Upper lobe of right lung (tissue), 1 donor: ENCODE measurements at places on chromosomes 5 and 9. TPM values are rescaled to one million over a fixed set of nuclear protein-coding genes. Genes with fewer than 3 reads are reported as not detected.

DNA sequence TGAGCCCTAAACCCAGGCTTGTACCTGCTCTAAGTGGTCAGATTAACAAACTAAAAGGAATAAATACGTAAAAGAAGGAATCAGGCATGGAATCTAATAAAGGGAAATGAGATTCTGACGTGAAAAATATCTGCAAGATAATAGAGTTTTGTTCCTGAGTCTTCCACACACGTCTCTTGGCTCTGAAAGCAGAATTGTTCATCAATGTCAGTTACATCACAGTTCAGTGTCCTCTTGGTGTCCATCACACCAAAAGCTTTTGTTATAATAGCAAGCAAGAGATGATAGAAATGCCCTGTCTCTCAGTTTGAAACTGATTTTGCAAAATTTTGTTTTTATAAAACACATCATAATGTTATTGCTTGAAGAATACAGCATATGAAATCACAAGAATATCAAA lies 34.7 kb upstream of the NMUR2 start:
- no peak for DNase-seq

- DNase-seq = peak; percentile 6
Measured at GRCh38 chr5:134435560-134435959, 23.9 kb upstream of the CDKN2AIPNL start.

GRCh38 chr5:151248651-151249050 lies 4.3 kb upstream of the GM2A start:
- DNase-seq = no peak

GRCh38 chr9:134774410-134774809 lies 106.2 kb upstream of the FCN2 start:
- DNase-seq = no peak

GRCh38 chr5:113950186-113950585 lies 411.7 kb upstream of the KCNN2 start:
- DNase-seq = no peak

GRCh38 chr5:144009116-144009515 lies 161.3 kb downstream of the YIPF5 start:
- no peak for DNase-seq

DNA sequence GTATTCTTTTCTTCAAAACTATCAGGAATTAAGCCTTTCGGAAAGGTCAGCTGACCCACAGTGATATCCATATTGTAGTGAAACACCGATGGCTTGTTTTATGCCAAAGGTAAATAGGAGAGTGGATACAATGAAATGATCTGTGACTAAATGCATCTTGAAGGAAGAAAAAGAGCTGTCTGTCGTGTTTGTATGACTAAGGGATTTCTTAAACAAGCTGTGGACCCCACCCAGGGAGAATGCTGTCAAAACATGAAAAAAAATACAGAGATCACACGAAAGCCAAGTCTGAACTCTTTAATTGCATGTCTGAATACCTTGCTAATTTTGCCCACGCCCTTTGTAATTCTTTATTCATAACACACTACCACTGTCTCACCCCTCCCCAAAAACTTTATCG lies 286.4 kb upstream of the WWC1 start:
- DNase-seq = no peak

GRCh38 chr9:81080900-81081299 lies 608.4 kb downstream of the TLE1 start:
- DNase-seq = no peak

DNA sequence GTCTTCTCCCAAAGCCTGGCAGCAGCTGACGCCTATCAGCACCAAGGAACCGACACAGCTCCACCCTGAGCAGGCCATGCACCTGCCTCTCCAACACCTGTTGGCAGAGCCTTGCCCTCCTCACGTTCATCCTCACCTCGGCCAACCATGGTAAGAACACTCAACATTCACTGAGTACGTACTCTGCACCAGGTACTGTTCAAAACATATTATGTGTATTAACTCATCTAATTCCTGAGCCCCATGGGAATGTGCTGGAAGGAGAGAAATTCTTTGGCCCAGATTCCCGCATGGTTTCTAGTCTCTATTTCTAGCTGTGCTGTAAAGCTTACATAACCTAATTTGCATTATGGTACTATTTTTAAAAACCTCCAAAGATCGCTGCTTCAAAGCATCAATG lies 86.1 kb downstream of the GPR21 start:
- no peak for DNase-seq

DNA sequence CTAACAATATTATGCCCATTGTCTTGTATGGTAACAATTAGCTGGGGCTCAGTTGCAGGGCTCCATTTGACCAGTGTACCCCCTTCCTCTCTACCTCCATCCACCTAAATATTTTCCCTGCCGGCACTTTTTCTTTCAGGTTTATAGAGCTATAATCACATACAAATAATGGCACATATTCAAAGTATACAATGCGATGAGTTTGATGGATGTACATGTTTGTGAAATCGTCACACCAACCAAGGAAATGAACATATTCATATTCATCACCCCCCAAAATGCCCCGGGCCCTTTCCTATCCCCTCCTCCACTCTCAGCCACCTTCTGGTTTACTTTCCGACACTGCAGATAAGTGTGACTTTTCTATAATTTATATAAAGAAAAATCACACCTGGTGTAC lies 351.5 kb downstream of the GADD45G start:
- no peak for DNase-seq

GRCh38 chr5:40052808-40053207 lies 626.9 kb upstream of the PTGER4 start:
- no peak for DNase-seq

- DNase-seq = no peak
Measured at GRCh38 chr5:180353980-180354452, 880 bp upstream of the GFPT2 start.

- DNase-seq = no peak
Measured at GRCh38 chr9:6924149-6924548, 166.4 kb downstream of the KDM4C start.

GRCh38 chr5:146340260-146341081 lies 1.8 kb downstream of the POU4F3 start:
- peak; percentile 72 for DNase-seq

DNA sequence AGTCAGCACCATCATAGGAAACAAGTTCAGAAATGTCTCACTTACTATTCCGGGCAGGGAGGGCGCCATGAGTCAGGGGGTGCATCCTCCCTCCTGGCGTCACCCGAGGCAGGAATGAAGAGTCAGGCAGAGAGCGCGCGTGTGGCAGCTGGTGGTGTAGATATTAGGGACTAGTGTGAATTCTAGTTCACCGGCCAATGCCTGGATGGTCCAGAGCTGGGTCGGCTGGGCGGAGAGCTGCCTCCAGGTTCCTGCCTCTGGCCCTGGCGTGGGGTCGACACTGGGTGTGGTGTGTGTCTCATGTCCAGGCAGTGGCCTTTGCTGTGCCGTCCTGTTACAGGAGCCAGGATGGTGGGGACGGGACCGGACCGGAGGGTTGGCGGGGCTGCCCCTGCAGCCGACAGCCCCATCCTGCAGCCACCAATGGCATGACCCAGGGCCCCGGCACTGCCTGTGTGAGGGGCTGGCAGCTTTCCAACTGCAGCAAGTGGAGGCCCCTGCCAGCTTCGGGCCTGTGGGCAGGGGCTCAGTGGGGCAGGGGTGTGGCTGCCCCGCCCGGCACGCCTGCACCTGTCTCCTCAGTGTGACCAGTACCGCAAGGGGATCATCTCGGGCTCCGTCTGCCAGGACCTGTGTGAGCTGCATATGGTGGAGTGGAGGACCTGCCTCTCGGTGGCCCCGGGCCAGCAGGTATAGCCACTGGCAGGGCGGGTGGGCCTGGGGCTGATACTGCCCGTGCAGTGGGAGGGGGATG lies 9.1 kb downstream of the DIPK1B start:
- DNase-seq = no peak

DNA sequence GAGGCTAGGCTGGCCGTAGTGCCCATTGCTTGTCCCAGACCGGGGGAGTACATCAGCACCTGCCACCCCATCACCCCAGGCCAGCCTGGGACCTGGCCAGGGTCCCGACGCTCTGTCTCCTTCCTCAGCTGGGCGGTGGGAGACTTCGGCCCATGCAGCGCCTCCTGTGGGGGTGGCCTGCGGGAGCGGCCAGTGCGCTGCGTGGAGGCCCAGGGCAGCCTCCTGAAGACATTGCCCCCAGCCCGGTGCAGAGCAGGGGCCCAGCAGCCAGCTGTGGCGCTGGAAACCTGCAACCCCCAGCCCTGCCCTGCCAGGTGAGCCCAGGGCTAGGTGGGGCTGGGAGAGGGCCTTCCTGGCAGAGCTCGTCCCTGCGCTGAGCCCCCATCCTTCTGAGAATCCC lies 16.5 kb upstream of the CACFD1 start:
- DNase-seq = no peak

DNA sequence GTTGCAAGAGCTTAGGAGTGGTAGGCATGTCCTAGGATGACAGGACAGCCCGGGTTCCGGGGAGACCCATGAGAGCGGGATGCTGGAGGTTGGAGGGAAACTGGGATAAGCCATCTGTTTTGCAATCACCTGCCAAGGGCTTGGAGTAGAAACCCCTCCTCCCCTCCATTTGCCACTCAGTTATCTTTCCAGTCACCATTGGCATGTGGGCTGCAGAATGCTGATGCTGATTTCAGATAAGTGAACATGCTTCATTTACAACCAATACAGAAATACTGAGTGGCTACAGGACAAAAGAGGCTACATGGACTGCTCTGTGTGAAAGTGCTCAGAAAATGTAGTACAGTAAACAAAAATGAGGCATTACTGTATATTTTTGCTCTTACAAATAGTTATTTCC lies 93.4 kb upstream of the KIF2A start:
- DNase-seq = no peak

DNA sequence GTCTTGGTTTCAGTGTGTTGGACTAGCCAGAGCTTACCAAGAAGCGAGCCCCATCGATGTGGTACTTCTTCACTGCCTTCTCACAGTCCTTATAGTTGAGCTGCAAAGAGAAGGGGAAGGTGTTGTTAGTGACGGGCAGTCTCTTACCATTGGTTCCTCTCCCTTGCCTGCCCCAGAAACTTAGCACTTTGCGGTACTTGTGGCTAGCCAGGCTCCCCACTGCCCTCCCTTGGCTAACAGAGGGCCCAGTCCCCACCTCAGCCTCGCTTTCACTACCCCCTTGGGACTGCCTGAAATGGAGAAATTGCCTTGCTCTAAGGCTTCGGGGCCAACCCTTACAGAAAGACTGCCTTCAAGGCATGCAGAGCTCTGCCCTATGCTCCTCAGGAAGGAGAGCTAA lies 4.3 kb downstream of the LCP2 start:
- peak; percentile 78 for DNase-seq

GRCh38 chr5:154118385-154118784 lies 72.1 kb upstream of the GALNT10 start:
- DNase-seq = no peak

GRCh38 chr9:113298924-113299770 lies 4.0 kb downstream of the RNF183 start:
- DNase-seq = no peak

DNA sequence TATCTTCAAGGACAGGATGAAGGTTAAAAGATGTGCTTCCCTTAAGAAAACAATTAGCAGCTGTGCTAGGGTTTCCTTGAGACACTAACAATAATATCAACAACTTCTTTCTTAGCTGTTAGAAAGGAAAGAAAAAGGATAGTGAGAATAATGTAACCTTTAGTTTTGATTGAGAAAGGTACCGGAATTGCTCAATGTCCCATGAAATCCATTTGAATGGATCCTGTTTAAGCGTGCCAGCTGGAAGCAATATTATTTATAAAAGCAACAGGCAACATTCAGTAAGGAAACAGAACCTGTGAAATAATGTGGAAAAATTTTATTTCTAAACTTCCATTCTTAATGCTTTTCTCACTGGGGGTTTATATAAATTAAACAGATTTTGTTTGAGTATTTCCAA lies 120.9 kb downstream of the CCDC192 start:
- DNase-seq = no peak

- no peak for DNase-seq
Measured at GRCh38 chr5:172458976-172459782, 4.9 kb upstream of the SH3PXD2B start.

GRCh38 chr5:154524181-154524580 lies 46.2 kb upstream of the HAND1 start:
- DNase-seq = peak; percentile 11

GRCh38 chr5:68375540-68375939 lies 160.0 kb downstream of the PIK3R1 start:
- DNase-seq = no peak

GRCh38 chr5:107444300-107444699 lies 226.4 kb downstream of the EFNA5 start:
- DNase-seq = no peak

DNA sequence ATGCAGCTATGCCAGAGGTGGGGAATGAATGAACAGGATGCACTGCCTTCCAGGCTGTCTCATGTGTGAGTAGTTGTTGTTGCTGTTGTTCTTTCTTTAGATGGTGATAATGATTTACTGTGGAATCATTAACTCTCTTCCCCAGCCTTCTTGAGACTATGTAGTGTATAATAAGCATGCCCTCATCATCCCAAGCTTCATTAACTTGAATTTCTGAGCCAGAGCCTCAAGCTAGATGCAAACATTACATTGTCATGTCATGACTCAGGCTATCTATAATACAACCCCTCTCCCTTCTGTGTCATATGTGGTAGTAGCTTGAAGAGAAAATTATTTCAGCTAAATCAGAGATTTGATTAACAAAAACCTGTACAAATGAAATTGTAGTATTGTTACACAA lies 10.0 kb upstream of the ADAMTSL1 start:
- DNase-seq = no peak

GRCh38 chr5:172806897-172807672 lies 27.0 kb upstream of the ERGIC1 start:
- DNase-seq = peak; percentile 95

GRCh38 chr5:63070001-63070400 lies 491.4 kb downstream of the LRRC70 start:
- DNase-seq = no peak

- no peak for DNase-seq
Measured at GRCh38 chr5:57185313-57185712, 11.5 kb downstream of the GPBP1 start.

GRCh38 chr5:151427258-151427657 lies 20.1 kb upstream of the SLC36A1 start:
- DNase-seq = no peak

PAIP1 gene
- 82.3 TPM for total RNA-seq

NR5A1 gene
- not detected for total RNA-seq

RGP1 gene
- 34.6 TPM for total RNA-seq

GDNF gene
- 0.23 TPM for total RNA-seq

ITGA1 gene
- 94.8 TPM for total RNA-seq

SLC2A8 gene
- 21.8 TPM for total RNA-seq

GABRB2 gene
- 1.6 TPM for total RNA-seq

PCSK5 gene
- 18.1 TPM for total RNA-seq

FOXD4L4 gene
- total RNA-seq = 0.23 TPM

PIK3R1 gene
- total RNA-seq = 137 TPM

NEUROG1 gene
- not detected for total RNA-seq

GABRA6 gene
- not detected for total RNA-seq

OGN gene
- 10.6 TPM for total RNA-seq
